NCI-H187 (cell line): ENCODE measurements at places on chromosomes 4 and X.

DNA sequence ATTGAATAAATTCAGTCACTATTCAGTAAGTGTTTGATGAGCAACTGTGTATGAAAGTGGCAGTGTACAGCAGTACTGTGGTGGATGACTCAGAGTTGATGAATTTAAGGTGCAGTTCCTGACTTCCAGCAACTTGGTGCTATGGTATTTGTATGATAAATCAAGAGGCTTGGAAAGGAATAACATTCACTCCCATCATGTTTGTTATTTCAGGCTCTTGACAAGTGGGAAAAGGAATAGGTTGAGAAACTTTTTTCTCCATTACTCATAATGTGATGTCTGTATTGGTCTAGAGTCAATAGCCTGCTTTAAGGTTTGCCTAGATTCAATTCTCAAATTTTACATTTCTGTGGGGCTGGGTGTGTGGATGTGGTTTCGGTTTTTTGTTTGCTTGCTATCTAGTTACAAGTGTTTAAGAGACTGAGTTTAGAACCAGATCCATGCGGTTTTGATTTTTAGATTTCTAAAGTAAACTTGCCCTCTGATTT lies 35.1 kb upstream of the CYP2U1 start:
- no peak for DNase-seq

GRCh38 chr4:163693776-163694175 lies 199.3 kb downstream of the TMA16 start:
- no peak for DNase-seq

DNA sequence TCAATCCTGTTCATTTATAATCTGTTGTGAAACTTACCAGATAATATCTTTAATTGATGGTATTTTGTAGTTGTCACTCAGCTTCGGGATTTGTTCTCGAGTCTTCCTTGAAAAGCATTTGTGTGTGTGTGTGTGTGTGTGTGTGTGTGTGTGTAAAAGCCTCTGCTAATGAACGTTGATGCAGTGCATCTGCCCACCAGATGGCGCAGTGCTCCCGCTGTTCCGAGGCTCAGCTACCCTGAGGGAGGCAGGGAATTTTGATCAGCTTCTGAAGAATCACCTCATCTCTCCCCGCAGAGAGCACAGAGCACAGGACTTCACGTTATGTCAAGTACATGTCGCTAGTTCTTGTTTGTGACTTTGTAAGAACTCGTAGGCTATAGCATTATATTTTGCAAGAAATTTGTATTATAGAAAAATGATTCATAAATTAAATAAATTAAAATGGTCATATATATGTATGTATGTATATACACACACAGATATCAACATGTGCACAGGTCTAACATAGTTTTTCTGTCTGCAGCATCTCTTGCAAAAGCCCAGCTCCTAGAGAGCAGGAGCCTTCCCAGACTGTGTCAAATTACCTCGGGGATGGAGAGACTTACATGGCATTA lies 316.7 kb upstream of the IGFBP7 start:
- peak; percentile 9 for DNase-seq

DNA sequence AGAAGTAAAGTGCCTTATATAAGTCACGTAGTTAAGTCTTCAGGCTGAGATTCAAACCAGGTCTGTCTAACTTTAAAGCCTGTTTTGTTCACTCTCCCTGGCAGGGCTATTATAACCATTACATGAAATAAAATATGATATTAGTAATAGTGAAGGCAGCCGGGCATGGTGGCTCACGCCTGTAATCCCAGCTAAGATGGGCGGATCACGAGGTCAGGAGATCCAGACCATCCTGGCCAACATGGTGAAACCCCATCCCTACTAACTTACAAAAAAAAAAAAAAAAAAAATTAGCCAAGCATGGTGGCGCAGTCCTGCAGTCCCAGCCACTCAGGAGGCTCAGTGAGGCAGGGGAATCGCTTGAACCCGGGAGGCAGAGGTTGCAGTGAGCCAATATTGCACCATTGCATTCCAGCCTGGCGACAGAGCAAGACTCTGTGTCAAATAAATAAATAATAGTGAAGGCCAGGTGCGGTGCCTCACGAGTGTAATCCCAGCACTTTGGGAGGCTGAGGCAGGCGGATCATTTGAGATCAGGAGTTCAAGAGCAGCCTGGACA lies 22.1 kb upstream of the SOWAHD start:
- no peak for DNase-seq

- no peak for DNase-seq
Measured at GRCh38 chr4:189780391-189780790, 160.3 kb upstream of the FRG1 start.

- DNase-seq: no peak
Measured at GRCh38 chrX:155767051-155767875, 113.9 kb upstream of the VAMP7 start.

DNA sequence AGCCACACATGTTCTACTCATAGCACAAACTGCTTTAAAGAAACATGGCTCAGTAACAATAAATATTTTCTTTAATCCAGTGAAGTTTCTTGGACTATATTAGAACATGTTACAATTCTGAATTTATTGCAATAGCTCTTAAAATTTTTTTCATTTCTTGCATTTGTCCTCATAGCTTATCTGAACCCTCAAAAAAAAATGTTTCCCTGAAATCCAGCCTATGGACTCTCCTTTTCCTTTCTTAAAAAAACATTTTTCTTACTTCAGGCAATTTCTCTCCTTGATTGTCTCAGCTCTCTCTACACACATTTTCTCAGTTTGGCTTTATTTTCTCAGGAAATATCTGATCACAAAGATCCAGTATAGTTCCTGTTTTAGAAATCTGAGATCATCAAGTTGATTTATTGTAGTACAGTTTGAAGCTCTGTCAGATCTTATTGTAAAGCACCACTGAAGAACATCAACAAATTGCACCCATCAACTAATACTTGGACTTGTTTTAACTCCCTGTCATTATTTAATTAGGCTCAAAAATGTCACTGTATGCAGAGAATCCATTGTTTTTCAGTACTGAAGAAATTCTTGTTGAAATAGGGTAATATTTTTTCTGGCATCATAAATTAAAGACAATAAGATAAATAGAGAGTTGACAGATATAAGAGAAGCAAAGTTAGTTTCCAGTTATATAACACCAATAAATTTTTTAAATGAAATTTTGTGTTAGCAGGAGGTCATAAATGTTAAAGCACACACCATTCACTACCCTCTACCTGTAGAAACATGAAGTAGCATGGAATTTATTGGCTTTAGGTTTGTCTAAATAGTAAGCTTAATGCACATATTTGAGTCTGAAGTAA lies 317.7 kb downstream of the ARHGAP24 start:
- no peak for DNase-seq

- no peak for DNase-seq
Measured at GRCh38 chrX:153688911-153689590, 1.3 kb downstream of the SLC6A8 start.

GRCh38 chr4:6826781-6827508 lies 44.4 kb downstream of the KIAA0232 start:
- no peak for DNase-seq

GRCh38 chr4:121741751-121742150 lies 23.2 kb downstream of the SMIM43 start:
- no peak for DNase-seq

DNA sequence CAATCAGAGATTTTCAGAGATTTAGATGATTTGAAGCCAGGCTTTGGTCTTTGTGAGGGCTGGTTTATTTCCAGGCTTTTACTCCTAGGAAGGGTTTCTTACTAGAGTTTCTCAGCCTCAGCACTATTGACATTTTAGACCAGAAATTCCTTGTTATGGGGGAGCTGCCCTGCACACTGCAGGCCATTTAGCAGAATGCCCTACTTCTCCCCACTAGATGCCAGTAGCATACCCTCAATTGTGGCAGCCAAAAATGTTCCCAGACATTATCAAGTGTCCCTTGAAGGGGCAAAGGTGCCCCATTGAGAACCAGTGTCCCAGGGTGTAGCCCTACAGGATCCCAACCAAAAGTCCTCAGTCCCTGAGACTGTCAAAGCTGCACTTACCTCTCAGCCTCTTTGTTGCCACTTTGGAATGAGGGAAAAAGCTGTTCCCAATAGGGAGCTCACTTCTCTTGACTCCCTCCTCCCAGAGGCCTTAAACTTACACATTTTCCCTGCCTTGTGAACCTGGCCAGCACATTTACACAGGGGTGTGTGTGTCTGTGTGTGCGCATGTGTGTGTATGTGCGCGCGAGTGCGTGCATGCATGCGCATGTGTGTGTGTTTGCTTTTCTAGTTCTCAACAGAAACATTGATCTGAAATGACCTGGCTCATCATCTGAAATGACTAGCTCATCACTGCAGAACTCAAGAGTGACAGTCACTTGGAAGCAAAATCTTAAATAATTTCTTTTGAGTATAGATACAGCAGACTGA lies 231.4 kb downstream of the QDPR start:
- DNase-seq: no peak

DNA sequence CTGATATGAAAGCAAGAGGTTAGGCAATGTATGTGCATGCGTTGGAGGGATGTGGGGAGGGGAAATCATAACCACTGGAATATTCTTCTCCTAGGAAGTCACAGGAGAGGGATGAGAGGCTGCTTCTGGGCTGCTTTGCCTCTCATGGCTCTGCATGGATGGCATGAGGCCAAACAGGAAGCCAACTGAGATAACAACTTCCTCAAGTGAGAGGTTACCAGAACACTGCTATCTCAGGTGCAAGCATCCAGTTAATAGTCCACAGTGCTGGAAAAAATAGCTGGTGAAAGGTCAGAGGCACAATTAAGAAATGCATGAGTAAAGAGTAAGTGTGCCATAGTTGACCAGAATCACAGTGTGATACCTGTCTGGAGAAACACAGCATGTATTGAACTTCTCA lies 113.3 kb downstream of the ELOVL6 start:
- no peak for DNase-seq

DNA sequence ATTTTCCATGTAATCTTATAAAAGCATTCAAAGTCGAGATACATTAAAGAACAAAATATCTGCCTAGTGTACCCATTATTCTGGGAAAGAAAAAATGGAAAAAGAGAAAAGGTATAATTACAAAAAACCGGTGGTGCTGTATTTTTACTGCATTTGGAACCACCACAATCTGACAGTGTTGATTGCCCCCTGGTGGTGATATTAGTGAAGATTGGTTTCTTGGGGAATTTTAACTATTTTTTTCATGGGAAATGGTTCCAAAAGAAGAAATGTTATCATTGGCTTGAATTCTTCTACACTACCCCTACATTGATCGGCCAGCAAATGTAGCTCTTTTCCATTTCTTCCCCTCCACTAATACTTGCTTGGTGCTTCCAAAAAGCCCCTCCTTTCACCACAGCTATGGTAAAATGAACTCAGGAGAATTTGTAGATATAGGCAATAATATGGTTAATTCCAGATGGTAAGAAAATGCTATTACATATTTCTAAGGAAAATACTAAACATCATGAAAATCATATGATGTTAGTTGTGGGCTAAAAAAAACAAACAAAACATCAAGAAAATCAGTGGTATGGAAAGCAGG lies 50.0 kb downstream of the COX18 start:
- DNase-seq: peak; percentile 11

DNA sequence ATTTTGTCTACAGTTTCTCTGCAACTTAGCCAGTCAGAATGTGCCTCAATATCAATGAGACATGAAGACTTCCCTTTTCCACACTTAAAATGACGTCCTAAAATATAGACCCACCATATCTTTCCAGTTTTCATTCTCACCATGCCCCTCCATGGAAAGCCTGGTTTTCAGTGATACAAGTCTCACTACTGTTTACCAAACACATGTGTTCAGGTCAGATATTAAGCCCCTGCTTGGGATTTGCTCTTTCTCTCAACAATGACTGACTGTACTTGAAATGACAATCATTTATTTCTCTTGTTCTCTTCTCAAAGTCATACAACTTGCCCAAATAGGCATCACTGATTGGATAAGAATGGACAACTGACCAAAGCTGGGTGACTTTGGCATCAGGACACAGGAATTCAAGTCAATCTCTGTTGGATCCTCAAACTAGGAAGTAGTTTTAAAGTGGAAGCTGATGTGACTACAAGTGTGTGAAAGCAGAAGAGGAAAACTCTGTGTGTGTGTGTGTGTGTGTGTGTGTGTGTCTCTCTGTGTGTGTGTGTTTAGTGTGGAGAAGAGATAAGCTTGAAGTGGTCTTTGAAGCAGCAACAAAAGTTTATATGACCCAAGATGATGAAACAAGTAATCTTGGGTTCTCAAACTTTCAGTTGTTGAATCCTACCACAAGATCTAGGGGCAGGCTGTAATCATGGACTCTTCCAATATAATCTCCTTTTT lies 217.4 kb upstream of the FGF13 start:
- no peak for DNase-seq

GRCh38 chrX:30141966-30142365 lies 73.4 kb upstream of the MAGEB2 start:
- DNase-seq: peak; percentile 10

- no peak for DNase-seq
Measured at GRCh38 chr4:85370400-85371032, 104.4 kb upstream of the ARHGAP24 start.

GRCh38 chr4:177455561-177455970 lies 13.3 kb upstream of the AGA start:
- DNase-seq: no peak

GRCh38 chr4:173318240-173318639 lies 15.9 kb downstream of the HMGB2 start:
- DNase-seq: no peak

- no peak for DNase-seq
Measured at GRCh38 chrX:51461053-51462044, 35.0 kb downstream of the NUDT11 start.
